ENCODE measurements at places on chromosomes 1 and 21. TPM values are rescaled to one million over a fixed set of nuclear protein-coding genes. Genes with fewer than 3 reads are reported as not detected.

DNA sequence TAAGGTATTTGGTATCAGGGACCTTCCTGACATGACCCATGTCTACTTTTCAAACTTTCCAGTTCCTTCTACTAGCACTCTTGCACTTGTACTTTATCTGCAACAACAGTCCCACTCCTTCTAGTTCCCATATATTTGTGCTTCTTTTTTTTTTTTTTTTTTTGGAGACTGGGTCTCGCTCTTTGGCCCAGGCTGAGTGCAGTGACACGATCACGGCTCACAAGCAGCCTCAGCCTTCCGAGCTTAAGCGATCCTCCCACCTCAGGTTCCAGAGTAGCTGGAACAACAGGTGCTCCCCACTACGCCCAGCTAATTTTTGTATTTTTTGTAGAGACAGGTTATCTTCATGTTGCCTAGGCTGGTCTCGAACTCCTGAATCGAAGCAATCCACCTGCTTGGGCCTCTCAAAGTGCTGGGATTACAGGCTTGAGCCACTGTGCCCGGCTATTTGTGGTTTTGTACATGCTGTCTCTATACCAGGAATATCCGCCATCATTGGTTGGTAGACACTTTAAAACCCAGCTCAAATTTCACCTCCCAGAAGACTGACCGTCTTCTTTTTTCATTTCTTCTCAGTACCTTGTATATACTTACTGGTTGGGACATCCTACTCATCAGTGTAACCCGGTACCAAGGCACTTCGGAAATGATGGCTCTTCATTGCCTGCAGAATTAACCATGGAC is 1.1 kb downstream of the ZMYM1 start:
- DNase-seq: no peak

GRCh38 chr1:21095976-21096375 is 80.7 kb downstream of the EIF4G3 start:
- no peak for DNase-seq

DNA sequence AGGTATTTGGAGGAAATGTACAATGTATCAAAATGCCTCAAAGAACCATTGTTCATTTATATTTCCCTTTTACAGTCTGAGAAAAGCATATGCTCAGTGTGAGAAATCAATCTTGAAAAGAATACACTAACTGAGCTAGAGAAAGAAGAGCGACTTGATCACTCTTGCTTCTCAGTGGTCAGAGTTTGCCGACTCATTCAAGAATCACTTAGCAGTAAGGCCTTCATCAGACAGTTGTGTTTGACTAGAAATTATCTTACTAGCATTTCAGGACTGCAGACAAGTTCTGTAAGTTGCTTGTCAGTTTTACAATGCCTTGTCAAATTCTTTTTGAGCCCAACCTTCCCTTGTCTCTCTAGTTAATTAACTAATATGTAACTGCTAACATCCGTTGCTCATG is 12.9 kb downstream of the RGS18 start:
- DNase-seq: no peak

C1QTNF12 gene
- not detected for total RNA-seq

OR6K2 gene
- not detected for total RNA-seq

BMP8B gene
- total RNA-seq: 9.5 TPM

DNA sequence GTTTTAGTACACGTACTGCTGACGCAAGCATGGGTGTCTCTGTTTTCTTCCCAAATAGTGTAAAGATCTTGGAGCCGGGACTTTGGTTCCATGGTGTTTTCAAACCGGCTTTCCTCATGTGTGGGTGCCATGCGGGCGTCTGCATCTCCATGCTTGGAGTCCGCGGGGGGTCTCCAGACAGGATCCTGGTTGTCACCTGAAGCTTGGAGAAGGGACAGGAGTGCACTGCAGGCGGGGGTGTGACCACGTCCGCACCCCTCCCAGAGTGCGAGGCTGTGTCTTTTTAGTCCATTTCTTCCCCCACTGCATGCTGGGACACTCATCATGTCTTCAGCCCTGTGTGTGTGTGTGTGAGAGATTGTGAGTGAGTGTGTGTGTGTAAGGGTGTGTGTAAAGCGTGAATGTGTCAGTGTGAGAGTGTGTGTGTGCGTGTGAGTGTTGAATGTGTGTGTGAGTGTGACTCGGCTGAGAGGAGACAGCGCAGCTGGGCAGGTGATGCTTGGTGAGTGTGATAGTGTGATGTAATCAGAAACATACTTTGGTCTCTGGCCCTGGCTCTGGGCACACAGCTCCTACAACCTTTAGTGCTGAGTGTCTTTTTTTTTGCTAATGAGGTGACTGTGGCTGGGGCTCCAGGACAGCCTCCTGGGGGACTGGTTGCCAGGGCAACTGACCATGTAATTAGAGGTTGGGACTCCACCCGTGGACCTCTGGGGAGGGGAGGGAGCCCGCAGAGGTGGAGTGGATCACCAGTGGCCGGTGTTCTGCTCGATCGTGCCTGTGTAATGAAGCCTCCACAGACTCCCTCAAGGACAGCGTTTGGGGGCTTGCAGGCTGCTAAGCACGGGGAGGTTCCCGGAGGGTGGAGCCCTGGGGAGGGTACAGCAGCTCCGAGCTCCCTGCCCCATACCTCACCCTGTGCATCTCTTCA is 55.1 kb downstream of the AGPAT3 start:
- no peak for DNase-seq

RNU1-2 gene
- total RNA-seq: under 0.01 TPM

PRELP gene
- total RNA-seq: 32.2 TPM

GRCh38 chr1:207205614-207206061 is 101.6 kb downstream of the C4BPA start:
- DNase-seq: no peak

OR2L2 gene
- total RNA-seq: 0.27 TPM

- DNase-seq: no peak
Observed at GRCh38 chr1:209490013-209490412, 93.5 kb upstream of the CAMK1G start.

C1orf232 gene
- total RNA-seq: not detected

- DNase-seq: peak; percentile 13
Observed at GRCh38 chr1:24321697-24322469, 2.7 kb downstream of the GRHL3 start.

CCDC185 gene
- total RNA-seq: not detected

LRRC71 gene
- total RNA-seq: not detected

IFI44L gene
- 8.1 TPM for total RNA-seq

GUCA2A gene
- not detected for total RNA-seq

LCA5L gene
- total RNA-seq: 3.8 TPM

GRCh38 chr1:21472861-21473260 is 32.9 kb downstream of the NBPF3 start:
- no peak for DNase-seq

- DNase-seq: no peak
Observed at GRCh38 chr1:106956721-106957120, 99.8 kb upstream of the PRMT6 start.

DNA sequence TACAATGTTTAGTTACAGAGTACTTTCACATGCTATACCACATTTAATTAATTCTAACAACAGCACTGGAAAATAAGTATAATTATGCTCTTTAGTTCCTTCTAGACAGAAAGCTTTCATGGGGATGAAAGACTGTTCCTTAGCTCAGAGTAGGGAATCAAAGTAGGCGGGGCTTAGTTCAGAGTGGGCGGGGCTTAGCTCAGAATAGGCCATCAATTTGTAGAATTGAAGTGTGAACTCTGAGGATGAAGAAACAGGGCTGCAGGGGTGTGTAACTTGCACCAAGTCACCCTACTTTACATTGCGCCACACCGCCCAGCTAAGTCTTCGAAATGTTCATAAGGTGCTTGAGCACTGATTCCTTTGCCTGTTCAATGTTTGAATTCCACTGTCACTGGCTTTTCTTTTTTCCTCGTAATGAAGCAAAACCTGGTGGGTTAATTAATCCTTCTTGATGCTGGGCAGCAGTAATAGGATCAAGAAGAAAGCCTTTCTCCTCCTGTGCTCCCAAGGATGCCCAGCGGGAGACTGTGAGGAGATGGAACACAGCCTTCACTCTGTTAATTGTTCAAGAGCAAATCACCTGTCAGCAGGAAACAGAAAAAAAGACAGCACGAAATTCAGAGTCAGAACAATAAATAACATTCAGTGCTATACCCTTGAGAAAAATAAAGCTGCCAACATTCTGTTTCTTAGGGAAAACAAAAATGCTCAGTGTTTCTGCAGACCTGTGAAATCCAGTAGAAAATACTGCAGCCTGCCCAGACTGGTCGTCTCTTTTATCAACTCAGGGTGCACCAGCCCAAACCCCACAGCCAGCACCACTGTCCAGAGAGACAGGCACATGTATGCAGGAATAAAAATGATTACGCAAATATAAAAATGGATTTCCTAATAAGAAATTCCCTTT is 66.5 kb upstream of the CAMK1G start:
- DNase-seq: no peak

DNA sequence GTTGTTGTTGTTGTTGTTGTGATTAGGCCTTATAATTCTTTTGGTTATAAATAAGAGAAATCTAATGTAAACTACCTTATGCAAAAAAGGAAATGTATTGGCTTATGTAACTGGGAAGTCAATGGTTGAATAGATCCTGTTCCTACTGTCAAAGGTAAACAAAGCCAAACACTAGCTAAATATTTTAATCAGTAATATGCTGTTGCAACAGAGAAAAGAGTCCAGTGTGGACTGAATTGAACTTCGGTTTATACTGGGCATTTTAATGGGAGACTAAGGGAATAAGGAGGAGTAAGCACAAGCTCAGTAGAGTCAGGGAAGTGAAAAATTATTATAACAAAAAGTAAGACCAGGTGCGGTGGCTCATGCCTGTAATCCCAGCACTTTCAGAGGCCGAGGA is 15.4 kb downstream of the MSH4 start:
- no peak for DNase-seq

RGS1 gene
- 32.6 TPM for total RNA-seq

- no peak for DNase-seq
Observed at GRCh38 chr1:196733091-196733970, 41.3 kb upstream of the CFHR3 start.

CASQ1 gene
- total RNA-seq: not detected

DNA sequence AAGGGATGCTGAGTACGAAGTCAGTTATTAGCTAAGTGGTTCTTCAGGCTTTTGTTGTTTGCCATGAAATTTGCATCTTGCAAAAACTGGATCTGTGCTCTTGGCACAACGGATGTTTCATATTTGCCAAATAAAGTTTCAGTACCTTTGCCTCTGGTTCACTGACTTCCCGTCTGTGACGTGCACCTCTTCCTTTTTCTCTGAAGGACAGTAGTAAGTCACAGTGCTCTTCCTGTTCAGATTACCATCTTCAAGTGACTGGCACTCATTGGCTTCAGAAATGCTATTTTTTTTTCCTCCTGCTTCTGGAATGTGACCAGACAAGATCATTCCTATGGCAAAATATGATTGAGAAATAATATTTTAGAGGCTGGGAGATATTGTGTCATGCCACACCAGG is 75.9 kb upstream of the GREM2 start:
- DNase-seq: no peak

DNA sequence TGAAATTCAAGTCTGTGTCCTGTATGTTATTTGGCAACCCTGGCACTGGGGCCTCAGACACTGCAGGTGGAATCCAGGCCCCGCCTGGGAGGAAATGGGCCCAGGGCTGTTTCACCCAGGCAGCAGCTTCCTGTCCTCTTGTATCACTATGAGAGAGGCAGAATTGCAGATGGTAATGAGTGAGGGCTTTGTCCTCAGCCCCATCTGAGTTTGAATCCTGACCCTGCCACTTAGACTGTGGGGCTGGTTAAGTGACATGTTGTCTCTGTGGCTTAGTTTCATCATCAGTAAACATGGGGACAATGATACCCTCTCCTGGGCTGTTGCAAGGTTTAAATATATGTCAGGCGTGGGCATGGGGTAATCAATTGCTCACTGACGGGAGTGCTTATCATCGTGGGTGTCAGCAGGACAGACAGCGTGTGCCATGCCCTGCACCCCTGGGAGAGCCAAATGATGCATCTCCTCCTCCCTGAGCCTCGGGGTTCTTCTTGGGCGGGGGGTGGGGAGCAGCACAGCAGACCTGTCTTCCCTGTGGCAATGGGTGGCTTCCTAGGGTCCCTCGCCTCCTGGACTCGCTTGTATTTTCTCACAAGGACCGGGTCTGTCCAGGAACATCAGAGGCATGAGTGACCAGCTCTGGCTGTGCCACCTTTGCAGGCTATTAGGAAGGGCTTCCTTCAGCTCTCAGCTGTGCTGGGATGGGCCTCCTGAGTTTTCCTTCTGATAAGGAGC is 42.1 kb downstream of the ARHGEF10L start:
- no peak for DNase-seq

HCRTR1 gene
- 0.40 TPM for total RNA-seq

DNA sequence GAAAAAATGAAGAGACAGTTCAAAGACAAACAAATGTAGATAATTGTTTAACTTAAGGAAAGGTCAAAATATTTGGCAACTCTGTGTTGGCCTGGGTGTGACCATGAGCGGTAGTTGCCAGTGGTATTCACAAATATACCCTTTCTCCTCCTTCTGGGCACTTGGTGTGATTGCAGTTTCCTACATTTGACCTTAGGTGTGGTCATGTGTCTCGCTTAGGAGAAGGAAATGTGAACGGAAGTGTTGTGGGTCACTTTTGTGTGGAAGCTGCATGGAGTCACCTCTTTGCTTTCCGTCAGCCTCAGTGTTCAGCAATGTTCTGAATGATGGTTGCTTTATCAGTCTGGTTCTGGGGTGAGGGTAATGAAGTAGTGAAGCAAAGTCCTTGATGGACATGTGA is 3.4 kb upstream of the PCSK9 start:
- no peak for DNase-seq

DNA sequence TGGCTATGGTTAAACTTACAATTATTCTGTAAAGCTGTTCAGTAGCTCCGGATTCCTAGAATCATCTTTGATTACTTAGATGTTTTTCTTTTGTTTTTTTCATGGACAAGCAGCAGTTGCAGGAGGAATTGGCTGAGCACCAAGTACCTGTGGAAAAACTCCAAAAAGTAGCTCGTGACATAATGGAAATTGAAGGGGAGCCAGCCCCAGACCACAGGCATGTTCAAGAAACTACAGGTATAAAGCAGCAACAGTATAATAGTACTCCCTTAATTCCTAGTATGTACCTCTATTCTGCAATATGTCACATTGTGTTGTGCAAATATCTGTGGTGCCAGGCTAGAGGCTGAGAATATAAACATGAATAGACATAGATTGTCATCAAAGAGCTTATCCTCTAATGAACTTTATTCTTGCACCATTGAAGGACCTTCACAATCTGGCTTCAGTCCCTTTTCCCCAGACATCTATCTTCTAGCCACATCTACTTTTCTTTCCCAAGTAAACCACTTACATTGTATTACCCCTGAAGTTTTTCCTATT is 132.3 kb upstream of the BMP8A start:
- DNase-seq: peak; percentile 66

LY9 gene
- total RNA-seq: 0.33 TPM

GRCh38 chr1:151197863-151198253 is 494 bp upstream of the PIP5K1A start:
- DNase-seq: no peak

GRCh38 chr1:187110351-187110750 is 281.6 kb downstream of the PLA2G4A start:
- DNase-seq: no peak

FAM72C gene
- 0.54 TPM for total RNA-seq

LACTBL1 gene
- total RNA-seq: not detected

DNA sequence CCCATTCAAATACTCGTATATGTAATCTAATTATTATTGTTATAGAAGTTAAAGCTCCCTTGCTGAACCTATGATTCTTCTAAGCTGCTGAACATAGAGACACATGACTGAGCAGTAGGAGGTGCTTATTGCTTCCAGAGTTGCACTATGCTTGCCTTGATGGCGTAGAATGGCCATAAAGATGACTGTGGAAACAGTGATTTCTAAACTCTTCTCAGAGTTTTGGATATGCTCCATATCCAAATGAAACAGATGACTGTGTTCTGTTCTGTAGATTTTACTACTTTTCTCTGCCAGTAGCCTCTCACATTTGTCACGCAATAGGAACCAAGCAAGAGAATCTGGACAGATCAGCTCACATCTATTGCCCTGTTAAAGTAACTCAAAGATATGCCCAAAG is 88.1 kb upstream of the CACYBP start:
- DNase-seq: no peak

Data from thyroid gland (tissue), 4 donors.